Stimulated activated CD4-positive, alpha-beta T cell treated with anti-CD3 and anti-CD28 coated beads, Interleukin-4, amount 100 ng/mL, for 24 hours (primary cell): ENCODE measurements at places on chromosomes 3 and 15.

- no peak for DNase-seq
Measured at GRCh38 chr15:96428742-96429141, 98.2 kb downstream of the NR2F2 start.

DNA sequence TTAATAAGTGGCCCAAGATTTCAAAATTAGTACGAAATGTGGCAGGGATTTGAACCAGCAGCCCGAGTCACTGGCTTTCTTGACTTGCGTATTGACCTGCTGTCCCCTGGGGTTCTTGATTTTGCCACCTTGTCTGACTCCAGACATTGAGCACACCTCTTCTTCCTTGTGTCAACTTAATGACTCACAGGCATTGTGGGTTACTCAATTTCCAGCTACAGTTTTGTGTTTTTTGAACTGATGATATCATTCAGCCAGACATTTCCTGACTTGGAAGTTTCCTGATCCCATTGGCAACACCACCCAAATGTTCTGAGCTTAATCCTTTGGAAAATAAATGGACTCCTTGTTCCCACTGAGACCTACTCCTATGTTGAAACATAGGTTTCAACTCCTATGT, 64.2 kb downstream of the MOBP start:
- no peak for DNase-seq

DNA sequence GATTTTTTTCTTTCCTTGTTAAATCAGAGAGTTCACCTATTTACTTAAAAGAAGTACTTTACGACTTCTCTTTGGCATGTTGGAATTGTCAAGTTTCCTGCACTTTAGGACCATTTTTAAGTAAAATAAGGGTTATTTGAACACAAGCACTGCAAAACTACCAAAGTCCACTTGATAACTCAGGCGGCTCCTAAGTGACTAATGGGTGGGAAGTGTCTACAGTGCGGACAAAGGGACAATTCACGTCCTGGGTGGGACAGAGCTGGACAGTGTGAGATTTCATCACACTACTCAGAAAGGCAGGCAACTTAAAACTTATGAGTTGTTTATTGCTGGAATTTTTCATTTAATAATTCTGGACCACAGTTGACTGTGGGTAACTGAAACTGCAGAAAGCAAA, 590.2 kb upstream of the UBE2E2 start:
- no peak for DNase-seq

GRCh38 chr3:108590460-108590859, 938 bp downstream of the DZIP3 start:
- no peak for DNase-seq

DNA sequence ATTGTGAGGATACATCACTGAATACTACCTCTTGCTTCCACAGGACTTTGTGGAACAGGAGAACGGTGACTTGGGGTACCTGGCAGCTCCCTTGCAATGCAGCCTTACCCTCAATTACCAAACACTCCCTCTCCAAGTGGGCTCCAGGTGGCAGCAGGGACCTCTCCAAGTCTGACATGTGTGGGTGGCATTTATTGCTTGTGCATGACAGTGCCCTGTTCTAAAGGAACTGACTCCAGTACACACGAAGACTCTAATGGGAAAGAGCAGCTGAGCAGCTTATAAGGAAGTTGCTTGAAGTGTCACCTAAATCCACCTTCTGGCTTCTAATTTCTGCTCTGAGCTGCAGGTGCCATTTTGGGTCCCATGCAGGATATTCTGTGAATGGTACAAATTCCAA, 174.1 kb upstream of the SLCO3A1 start:
- no peak for DNase-seq
